Activated T-helper 9 cell treated with anti-CD3 and anti-CD28 coated beads, Interleukin-2, amount 50 U/mL, for 16 hours (primary cell): ENCODE measurements at places on chromosomes 1 and 21.

- DNase-seq, result no peak
These were observed 360 bp upstream of the GBP3 start for GRCh38 chr1:89023026-89023425.

DNA sequence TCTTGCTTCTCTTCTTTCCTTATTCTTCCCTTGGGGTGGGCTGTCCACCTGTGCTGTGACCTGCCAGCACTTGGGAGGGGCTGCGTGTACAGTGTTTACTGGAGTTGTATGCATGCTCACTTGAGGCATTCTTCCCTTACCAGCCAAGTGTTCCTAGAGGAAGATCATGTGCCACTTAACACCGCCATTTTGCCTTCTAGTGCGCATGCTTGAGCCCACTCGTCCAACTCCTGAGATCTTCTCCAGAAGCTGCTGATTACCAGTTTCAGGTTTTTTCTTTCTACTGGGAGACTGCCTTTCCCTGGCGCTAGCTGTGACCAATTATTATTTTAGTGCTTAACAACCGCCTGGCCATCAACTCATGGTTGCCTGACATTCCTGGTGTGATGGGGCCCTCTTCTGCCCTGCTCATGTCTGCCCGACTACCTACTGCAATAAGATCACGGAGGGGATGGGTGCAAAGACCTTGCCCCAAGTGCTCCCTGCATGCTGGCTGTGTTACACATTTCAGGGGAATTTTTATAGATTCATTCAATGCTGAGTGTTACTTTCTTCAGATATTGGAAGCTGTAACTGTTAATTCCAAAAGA is 74.2 kb upstream of the B3GALT5 start:
- no peak for DNase-seq

DNA sequence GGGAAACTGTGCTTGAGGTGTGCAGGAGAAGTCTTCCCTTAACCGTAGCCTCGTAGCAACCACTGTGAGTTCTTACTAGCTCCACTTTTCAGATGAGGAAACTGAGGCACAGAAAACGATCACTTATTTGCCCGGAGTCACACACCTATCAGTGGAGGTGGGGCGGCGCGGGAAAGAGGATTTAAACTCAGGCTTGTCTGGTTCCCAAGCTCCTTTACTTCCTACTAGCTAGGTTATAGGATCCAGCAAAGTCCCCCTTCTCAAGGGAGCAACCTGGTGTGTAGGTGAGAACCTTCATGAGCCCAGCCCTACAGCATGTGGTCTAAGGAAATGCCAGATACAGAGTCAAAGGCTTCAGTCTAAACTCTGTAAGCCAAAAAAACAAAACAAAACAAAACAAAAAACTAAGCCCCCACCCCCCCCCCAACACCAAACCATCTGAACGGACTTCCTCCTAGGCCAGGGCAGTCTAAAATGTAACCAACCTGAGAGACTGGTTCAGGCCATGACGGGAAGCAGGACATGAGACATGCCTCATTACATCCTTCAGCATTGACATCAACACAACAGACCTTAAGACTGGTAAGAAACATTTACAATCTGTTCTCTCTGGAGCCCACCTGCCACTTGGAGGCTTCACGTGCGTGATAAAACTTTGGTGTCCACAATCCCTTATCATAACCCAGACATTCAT is 709 bp upstream of the FBXO42 start:
- DNase-seq, result no peak

GRCh38 chr1:94926915-94927404 is at the start of gene CNN3:
Gene CNN3 (minus strand): TSS chr1:94927110. CDS start chr1:94926894, 216 bp downstream.
- DNase-seq, result peak; percentile 44

DNA sequence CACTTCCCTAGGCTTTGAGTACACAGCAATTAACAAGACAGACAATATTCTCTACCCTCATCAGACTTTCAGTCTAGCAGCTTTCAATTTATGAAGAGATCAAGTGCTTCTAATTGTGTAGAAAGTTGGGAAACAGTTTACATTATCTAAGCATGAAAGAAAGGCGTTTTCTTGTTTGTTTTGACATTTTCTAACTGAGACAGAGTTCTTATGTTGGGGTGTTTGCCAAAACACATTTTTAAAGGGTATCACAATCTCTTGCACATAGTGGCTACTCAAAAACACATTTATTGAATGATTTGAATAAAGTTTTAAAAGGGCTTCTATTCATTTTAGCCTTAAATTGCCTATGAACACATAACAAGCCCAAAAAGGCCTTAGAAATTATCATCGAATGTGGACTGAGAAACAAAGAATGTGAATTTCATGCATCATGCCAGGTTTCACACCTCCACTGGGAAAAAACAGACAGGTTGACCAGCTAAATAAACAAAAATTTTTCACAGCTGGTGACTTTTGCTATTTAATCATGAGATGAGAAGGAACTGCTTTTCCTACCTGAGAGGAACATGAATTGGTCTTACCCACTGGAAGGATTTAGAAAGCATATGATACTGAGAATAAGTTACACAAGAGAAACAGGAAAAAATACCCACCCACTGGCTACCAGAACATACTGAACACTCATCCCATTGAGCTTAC is 394.5 kb upstream of the PKN2 start:
- DNase-seq, result no peak

DNA sequence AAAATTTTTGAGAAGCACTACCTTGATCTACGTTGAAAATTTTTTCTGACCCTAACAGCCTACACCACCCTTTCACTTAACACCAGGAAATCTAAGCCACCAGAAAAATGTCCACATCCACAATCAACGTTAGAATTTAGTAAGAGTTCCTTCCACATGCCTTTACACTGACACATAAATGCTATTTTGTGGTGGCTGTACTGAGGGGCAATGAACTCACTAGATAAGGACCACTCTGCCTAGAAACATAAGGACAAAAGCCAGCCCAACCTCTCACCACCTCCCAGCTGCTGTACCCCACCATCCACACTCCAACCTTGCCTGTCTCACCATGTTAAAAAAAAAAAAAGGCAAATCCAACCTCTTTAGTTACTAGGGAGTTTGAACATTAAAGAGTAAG is 29.8 kb downstream of the PARP1 start:
- DNase-seq, result no peak

DNA sequence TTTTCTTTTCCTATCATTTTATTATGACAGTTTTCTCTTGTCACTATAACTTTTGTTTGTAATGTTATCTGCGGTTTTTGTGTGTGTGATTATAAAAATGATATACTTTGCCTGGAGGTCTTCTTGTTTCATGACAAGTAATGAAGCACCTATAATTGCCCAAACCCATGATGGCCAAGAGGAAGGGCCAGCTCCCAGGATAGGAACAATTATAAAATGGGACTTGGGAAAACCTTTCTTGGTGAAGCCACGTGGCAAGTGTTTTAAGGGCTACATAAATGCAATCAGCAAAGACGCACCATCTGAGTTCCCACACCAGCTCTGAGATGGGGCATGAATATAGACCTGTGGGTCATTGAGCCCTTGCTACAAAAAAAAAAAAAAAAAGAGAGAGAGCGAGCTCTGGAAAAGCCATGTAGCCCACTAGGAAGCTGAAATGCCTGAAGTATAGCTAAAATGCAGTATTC is 462.6 kb upstream of the RUNX1 start:
- no peak for DNase-seq

GRCh38 chr21:36587388-36587787 is 107.5 kb upstream of the CLDN14 start:
- DNase-seq, result no peak

- no peak for DNase-seq
These were observed 3.5 kb upstream of the UTS2 start for GRCh38 chr1:7856345-7856744.

- no peak for DNase-seq
These were observed 120.1 kb downstream of the AKT3 start for GRCh38 chr1:243729956-243730355.

DNA sequence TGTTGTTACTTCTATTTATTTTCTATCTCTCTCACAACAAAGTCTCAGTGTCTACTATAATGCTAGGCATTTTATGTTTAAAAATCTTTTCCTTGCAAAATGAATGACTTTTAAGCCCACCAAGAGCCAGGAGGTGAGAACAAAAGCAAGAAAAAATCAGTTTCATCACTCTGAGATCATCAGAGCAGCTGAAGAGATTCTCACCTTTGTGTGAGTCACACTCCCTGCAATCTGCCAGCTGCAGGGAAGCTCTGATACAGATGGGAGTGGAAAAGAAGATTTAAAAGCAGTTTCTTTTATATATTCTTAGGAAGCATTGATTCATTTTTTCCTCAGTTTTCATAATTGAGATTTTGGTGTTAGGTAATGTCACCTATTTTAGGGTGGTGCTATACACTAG is 107.6 kb downstream of the LHX9 start:
- no peak for DNase-seq

DNA sequence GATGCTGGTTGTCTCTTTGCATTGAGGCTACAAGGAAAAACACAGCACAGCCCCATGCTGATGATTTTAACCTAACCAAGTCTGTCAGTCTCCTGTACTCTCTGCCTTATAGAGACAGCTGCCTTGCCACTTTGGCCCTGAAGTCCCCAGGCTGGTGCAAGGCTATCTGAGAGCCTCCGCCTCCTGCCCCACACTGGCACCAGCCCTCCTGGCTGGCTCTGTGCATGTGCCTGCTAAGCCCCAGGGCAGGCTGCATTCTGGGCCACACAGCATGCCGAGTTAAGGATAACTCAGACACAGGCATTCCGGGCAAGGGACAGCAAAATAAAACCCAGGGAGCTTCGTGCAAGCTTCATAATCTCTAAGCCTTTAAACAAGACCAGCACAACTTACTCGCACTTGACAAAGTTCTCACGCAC is 910 bp downstream of the RUNX1 start:
- no peak for DNase-seq

DNA sequence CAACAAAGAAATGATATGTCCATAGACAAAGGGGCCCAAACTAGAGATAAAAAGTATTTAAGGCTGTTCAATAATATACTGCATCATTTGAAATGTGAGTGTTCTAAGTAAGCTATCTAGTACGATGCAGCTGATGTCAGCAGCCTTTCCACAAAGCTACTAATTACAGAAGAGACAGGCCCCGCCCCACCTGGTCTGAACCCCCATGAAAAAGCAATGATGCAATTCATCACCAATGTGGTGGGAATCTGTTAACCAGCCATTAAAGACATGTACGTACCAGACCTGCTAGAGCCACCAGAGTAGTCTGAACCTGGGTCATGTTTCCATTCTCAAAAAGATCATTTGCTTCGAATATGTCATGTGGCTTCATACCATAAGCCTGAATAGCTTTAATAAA is 25.1 kb downstream of the CNN3 start:
- DNase-seq, result no peak

- no peak for DNase-seq
These were observed 513.0 kb downstream of the NUF2 start for GRCh38 chr1:163834778-163835177.

DNA sequence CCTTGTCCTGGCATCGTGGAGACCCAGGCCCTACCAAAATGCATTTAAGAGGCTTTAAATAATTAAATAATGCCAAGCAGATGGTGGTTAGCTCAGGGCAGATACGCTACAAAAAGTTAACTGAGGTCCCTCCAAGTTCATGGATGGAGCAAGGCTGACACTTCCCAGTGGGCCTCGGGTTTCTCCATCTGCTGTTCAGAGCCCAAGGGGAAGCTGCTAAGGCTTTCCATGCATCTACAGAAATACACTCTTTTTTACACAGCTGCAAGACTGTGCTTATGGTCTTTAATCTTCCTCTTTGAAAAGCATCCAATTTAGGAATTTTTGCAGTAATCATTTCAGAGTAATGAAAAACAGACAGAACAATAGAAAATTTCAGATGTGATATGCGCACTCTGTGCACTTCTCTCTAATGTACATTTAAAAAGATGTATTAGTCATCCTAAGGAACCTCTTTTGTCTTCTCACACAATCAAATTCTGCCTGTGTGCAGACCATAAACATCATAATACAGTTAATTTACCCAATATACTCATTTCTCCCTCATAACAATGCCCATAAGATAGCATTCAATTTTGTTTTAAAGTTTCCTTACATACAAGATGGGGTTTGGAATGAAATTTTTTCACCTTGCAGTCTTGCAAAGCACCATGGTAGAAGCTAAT is 173.2 kb upstream of the ATP1B1 start:
- DNase-seq, result no peak

DNA sequence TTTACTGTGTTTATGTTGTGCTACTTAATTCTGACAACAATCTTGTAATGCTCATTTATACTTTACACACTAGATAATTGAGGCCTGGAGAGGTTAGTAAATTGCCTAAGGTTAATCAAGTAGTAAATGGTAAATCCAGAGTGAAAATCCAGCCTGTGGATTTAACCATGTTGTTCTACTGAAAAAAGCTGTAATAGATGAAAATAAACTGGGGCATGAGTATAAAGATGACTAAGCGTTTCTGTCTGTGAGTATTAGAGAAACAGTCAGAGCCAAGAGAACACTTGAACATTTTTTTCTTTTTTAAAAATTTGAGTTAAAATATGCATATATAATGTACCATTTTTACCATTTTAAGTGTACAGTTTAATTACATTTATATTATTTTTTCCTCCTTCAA is 47.9 kb upstream of the LEPR start:
- no peak for DNase-seq

- DNase-seq, result no peak
These were observed 293.6 kb downstream of the PTPRC start for GRCh38 chr1:198932351-198932991.

- no peak for DNase-seq
These were observed 521.1 kb downstream of the ADGRL2 start for GRCh38 chr1:82321794-82322193.

GRCh38 chr1:221994274-221994698 is 252.4 kb upstream of the DUSP10 start:
- no peak for DNase-seq

- no peak for DNase-seq
These were observed 22.8 kb downstream of the COA6 start for GRCh38 chr1:234396092-234396491.

DNA sequence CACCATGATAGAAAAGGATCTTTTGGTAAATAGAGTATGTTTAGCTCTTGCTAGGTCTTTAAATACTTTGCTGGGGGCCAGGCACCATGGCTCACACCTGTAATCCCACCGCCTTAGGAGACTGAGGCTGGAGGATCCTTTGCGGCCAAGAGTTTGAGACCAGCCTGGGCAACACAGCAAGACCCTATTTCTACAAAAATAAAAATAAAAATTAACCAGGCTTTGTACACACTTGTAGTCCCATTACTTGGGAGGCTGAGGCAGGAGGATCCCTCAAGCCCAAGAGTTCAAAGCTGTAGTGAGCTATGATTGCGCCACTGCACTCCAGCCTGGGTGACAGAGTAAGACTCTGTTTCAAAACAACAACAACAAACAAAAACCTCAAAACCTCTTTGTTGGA is 1.1 kb upstream of the KCNE2 start:
- DNase-seq, result no peak

DNA sequence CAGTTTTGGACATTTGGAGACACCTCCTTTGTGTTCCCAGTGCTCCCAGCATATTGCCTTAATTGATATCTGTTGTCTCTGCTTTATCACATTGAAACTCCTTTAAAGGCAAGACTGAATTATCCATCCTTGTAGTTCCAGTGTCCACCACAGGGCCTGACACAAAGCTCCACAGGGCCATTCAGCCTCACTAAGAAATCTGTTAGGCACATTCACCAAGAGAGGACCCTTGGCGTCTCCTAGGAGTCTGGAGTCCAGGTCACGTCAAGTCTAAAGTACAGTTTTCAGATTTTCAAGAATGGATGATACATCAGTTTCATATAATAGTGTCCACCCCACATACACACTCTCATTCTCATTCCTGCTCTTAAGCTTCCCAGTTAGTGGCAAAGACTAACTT is 4.8 kb downstream of the ACP6 start:
- DNase-seq, result no peak

- peak; percentile 65 for DNase-seq
These were observed 59.3 kb downstream of the H3-3A start for GRCh38 chr1:226121587-226122400.

- no peak for DNase-seq
These were observed 69.1 kb downstream of the DIP2A start for GRCh38 chr21:46527801-46528200.
